AG09319 (cell line): ENCODE measurements at places on chromosomes 2 and 18.

GRCh38 chr2:193518041-193518817, 1323.5 kb upstream of the TMEFF2 start:
- DNase-seq = no peak

GRCh38 chr2:230512955-230513748, 97.2 kb downstream of the SP100 start:
- DNase-seq = no peak

DNA sequence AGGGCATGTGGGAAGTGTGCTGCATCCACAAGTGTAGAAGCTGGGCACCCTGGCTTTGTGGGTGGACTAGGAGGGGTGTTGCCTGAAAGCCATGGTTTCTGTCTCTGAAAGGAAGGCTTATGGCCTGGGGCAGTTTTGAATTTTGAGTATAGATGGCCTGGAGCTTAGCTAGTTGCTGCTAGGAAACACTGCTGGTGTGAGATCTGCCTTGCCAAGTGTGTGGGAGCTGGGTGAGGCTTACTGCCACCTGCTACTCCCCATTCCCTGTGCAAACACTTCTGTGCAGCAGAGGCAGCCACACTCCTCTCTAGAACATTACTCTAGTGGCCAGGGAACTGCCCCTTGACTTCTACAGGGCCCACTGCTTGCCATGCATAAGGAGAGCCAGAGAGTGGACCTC, 831.7 kb upstream of the LRRTM1 start:
- DNase-seq = no peak

DNA sequence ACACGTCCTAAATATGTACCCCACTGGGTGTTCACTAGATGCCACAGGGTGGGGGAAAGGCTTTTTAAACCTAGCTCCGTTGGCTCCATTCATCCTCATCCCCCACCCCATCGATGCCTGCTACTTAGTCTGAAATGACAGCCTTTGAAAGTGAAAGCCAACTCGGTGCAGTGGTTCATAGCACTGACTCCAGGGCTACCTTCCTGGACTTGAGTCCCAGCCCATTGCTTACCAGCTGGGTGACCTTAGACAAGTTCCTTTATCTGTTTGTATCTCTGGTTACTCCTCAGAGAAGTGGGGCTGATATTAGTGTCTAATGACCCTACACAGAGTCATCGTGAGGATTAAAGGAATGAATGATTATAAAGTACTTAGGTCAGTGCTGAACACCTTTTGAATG, 24.4 kb downstream of the EHD3 start:
- no peak for DNase-seq

DNA sequence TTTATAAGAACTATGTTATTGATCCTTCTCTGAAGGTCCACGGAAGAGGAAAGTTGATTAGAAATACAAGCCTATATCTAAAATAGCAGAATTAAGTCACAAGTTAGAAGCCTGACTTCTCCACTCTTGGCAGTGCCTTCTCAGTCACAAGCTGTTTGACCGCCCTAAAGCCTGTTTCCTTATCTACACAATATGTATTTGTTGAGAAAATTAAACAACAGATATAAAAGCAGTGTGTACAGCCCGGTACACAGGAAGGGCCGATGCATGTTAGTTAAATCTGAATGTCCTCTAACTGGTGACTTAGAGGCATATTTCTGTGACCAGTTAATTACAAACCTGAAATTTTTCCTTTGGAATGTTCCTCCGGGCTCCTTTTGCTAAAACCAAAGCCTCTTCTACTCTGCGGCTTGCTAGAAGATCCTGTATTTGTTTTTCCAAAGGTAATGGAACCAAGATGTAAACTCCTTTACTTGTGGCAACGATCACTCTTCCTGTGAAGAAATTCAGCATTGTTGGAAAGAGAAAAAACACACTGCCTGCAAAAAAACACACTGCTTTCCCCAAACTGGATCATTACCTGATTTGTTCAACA, 33.4 kb downstream of the TGFBRAP1 start:
- no peak for DNase-seq

DNA sequence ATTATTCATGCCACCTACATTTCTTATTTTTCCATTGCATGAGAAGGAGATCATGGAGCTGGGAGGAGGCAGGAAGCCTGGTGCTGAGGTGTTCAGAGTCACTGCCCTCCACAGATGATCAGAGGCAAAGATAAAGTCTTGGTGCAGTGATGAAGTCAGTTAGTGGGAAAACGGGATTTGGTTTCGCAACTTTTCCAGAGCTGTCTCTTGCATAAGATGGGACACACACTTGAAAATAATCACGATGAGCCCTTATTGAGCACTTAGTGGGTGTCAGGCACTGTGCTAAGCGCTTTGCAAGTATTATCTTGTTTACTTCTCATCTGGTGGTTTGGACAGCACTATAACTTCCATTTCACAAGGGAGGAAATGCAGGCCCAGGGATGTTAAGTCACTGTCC, 222.1 kb upstream of the SMAD2 start:
- DNase-seq = no peak

DNA sequence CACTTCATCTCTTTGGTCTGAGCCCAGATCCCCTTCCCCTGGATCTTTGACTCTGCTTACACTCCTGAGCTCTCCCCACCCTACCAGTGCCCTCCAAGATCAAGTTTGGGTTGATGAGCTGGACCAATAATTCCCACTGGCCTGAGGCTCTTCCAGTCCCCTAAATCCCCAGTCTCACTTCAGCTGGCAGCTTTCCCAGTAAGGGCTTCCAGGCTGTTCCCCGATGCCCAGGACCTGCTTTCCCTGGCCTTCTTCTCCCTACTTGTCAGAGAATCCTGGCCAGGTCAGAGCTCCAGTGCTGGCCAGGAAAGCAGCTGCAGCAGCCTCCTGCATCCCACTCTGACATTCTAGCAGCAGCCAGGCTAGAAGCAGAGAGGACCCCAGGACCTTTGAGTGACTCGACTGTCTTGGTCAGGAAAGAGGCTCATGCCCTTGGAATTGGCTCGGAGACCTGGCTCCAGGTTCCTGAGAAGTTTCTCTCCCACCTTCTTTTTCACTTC, 3.5 kb downstream of the WNT6 start:
- DNase-seq = no peak

DNA sequence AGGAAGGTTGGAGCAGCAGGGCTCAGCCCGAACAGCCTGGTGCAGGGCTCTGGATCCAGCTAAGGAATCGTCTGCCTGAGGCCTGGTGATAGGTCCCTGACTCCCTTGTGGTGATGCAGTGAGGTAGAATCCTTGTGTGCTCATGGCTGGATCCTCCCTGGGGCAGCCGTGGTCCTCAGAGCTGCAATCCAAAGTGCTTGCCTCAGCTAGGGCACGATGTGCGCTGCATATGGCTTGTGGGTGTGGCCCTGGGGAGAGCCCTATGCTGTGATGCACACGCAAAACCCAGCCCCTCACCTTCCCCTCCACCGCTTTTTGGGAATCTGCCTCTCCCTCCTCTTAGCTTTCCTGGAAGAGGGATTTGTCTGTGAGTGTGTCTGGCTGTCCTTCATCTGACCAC, 142.2 kb downstream of the DYSF start:
- DNase-seq = no peak

DNA sequence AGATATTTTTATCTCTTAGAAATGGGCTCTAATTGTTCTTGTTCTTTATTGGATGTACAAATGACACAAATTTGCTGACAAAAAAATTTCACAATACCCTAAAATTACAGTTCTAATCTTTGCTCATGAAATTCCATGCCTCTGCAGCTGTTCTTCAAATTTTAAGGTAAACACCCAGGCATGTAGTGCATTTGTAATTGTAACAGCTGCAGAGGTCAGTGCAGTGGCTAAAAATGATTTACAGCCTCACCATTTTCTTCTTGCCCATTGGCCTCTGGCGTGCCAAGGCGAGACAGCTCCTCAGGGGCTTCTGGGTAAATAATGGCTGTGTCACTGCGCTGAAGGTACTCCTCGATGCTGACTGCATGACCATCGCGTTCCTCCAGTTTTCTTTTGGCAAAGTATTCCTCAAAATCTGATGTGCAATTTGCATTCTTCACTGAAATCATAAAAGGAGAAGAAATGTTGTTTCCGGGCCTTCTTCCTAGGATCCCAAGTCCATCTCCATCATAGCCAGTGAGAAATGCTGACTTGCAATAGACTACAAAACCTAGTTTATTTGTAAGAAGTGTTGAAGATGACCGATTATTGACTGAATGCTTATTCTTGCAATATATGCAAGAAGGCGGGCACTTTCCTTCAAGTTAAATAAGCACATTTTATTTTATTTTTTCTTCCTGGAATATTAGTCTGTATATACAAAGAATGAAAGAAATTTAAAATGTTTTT, 115.2 kb downstream of the ZEB2 start:
- no peak for DNase-seq

DNA sequence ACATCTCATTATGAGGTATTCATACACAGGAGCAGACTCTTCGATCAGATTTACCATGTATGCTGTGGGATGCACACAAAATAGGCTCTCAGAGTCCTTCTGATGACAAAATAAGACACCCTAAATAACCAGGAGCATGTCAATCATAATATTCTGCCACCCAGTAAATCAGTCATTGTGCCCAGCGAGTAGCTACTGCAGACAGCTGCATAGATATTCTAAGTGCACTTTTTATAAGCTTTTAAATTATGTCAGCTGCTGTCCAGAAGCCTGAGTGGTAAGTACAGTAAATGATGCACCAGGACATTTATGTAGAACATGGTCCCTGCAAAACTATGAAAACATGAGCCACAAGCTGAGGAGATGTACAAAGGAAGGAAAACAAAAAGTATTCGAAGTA, 102.9 kb downstream of the CCDC141 start:
- DNase-seq = no peak

- no peak for DNase-seq
These were observed 76.9 kb downstream of the AOX1 start for GRCh38 chr2:200662727-200663126.

DNA sequence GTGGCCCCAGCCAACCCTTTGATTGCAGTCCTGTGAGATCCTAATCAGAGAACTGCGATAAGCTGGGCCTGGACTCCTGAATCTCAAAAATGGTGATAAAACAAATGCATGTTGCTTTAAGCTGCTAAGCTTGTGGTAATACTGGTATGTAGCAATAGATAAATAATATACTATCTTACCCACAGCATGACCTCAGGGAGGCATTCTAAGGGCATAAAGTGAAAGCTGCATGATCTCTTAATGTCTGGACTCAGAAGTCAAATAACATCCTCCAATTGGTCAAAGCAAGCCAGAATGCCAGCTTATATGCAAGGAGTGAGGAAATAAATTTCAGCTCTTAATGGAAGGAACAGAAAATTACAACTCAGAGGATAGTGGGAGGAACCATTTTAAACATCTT, 246.1 kb downstream of the FSIP2 start:
- DNase-seq = no peak

DNA sequence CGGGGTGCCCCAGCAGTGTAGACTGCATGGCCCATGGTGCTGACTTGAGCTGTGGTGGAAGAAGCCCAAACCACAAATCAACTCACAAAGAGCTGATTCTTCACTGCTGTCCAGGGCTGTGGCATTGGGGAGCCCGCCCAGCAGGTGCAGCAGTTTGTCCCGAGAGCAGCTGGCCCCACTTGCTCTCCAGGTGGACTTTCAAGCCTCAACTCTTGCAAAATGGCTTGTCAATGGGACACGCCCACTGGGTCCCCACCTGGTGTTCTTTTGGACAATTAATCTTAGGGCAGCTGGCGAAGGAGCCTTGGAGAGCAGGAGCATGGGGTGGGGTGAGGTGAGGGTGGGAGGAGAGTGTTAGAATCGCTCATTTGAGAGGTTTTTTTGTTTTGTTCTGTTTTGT, 117.9 kb downstream of the MYCN start:
- no peak for DNase-seq

DNA sequence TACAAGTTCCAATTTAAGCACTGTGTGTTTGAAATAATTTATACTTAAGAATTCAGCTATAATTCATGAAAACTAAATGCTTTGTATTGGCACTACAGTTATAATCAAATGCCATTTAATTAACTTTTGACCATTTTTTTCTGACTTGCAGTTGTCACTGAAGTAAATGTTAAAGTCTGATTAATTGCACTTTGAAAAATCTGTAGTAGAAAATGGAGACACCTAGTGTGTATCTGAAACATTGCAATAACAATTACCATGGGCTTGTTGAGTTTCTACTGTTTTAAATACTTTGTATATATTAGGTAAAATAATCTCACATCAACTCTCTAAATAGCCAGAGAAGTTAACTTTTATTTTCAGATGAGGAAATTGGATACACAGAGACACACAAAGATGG, 458.6 kb upstream of the FSIP2 start:
- DNase-seq = no peak

DNA sequence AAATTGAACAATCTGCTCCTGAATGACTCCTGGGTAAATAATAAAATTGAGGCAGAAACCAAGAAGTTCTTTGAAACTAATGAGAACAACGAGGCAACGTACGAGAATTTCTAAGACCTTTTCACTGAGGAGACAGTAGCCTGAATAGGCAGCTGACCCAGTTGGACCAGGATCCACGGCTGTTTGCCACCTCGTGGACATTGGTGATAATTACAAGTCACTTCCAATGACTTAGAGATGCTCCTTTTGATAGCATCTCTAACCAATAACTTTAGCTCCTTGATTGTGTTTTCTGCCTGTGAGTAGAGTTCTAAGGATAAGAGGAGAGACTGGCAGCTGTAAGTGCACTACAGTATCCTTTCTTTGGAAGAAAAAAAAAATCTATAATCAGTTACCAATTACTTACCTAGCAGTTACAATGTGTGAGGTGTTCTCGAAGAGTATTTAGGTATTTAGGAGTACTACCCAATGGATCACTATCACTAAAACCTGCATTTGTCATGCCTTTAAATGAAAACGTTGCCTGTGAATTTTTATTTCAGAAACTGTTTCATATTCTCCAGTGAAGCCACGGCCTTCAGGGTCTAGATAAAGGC, 31.3 kb upstream of the CNTNAP5 start:
- no peak for DNase-seq

- DNase-seq = no peak
These were observed 145.1 kb upstream of the CDH19 start for GRCh38 chr18:66749030-66749429.

- DNase-seq = no peak
These were observed 41.1 kb downstream of the MRPS9 start for GRCh38 chr2:105078906-105079495.

GRCh38 chr18:49011291-49011746, 60.6 kb upstream of the SMAD7 start:
- no peak for DNase-seq

- no peak for DNase-seq
These were observed 291.8 kb upstream of the LRATD1 start for GRCh38 chr2:14340703-14341102.

- no peak for DNase-seq
These were observed 2.5 kb downstream of the UXS1 start for GRCh38 chr2:106191511-106192016.

- no peak for DNase-seq
These were observed 186.8 kb upstream of the RND3 start for GRCh38 chr2:150674283-150674682.

GRCh38 chr2:11104794-11105660, 50.2 kb upstream of the SLC66A3 start:
- no peak for DNase-seq
